ENCODE measurements at places on chromosomes 12 and 14. TPM values are rescaled to one million over a fixed set of nuclear protein-coding genes. Genes with fewer than 3 reads are reported as not detected.

DNA sequence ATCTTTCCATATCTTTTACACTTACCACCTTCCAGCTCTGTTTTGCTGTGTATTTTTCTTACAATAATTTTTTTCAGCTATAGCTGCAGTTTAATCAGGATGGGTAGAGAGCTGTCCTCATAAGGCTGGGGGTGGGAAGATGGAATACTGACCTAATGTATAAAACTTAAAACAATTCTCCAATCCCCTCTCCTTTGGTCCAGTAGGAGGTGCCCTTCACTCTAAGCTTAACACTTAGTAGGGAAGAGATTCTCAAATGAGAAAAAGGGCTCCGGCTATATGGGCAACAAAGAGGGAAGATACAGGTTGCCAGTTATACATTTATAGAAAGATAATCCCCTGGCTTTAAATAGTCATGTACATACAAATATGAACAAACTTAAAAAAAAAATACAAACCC, 2.8 kb downstream of the ORMDL2 start:
- DNase-seq: no peak

GRCh38 chr12:49865782-49866135, 22.9 kb upstream of the BCDIN3D start:
- DNase-seq: no peak

DNA sequence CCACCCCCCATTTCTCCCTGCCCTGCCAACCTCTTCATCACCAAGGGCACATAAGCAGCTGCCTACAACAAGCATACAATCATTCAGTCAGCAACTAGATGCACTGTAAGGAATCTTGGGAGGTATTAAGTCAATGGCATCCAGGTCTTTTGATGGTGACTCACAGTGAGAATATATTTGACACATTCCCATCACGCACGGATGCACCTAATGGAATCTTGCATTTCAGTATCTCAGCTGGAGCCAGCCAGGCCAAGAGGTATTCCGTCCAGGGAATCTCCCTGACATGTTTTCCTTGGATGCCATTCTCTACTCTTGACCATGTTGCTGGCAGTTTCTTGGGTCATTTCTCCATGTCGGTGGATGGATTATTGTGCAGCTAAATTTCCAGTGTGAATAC, 73.9 kb upstream of the CAPRIN2 start:
- no peak for DNase-seq

The GDF11 gene
- 0.29 TPM for total RNA-seq

The TPH2 gene
- not detected for total RNA-seq

Data from stomach (tissue), 19 donors.